ENCODE measurements at places on chromosomes 1 and 21.

GRCh38 chr1:28735961-28736449, 735 bp upstream of the YTHDF2 start:
- DNase-seq = no peak

DNA sequence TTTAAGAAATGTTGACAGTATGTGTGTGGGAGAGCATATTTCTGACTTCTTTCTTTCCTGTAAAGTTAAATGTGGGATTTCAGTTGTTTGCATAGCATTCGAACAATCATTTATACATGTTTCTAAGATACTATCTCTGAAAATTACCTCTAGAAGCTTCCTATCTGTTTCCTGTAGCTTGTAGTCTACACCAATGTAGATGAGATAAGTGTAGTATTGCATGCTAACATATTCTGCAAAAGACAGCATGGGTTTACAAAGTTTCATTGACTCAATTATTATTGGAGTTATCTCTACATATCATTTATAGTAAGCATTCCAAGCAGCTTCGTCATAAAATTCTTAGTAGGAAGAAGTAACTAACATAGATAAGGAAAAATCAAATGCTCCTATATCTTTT, 98.9 kb upstream of the DPYD start:
- DNase-seq = no peak

DNA sequence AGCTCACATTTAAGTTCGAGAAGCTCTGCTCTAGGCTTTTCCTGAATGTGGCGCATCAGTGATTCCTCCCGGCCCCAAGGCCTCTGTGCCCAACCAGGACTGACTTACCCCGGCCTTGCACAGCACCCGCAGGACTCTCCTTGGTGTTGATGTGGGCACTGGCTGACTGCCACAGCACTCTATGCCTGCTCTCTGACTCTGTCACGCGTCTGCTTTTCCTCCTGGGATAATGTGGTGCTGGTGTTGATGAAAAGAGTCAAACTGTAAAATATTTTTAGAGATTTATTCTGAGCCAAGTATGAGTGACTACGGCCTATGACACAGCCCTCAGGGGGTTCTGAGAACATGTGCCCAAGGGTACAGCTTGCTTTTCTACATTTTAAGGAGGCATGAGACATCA, 15.5 kb upstream of the SLC2A5 start:
- no peak for DNase-seq

- DNase-seq = no peak
Measured at GRCh38 chr1:119336848-119337247, 31.7 kb upstream of the HAO2 start.

DNA sequence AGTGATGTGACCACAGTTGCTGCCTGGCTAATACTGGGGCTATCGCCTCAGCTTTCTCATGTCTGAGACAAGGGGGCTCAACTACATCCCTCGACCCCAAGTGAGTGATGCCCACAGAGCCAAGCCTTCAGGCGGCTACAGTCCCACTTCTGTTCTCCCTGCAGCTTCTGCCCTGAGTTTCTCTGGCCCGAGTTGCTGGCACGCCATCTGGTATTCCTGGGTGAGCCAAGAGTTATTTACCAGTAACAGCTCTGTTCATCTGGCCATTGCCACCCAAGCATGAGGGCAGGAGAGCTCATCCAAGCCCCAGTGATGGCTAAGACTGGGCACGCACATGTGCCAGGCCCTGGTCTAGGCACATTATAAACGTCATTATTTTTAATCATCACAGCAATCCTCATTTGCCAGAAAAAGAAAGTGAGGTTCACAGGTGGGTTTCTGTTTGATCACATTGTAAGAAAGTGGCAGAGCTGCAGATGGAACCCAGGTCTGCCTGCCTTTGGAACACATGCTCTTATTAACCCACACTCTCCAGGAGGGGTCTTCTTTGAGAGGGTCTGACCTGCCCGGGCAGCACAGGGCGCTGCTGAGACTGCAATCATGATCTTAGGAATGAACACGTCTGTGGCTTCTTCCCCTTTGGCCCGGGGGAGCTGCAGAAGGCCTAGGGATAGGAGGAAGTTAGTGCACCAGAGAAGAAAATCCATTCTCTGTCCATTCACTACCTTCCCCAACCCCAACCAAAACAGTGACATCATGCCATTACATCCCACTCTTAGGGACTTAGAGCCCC, 27.5 kb downstream of the KCND3 start:
- DNase-seq = no peak

Data from activated CD4-positive, CD25-positive, alpha-beta regulatory T cell (primary cell).